ENCODE measurements at places on chromosomes 4 and X.
A peak's percentile ranks its signal among the peaks of the same experiment; 100 is the strongest.

DNA sequence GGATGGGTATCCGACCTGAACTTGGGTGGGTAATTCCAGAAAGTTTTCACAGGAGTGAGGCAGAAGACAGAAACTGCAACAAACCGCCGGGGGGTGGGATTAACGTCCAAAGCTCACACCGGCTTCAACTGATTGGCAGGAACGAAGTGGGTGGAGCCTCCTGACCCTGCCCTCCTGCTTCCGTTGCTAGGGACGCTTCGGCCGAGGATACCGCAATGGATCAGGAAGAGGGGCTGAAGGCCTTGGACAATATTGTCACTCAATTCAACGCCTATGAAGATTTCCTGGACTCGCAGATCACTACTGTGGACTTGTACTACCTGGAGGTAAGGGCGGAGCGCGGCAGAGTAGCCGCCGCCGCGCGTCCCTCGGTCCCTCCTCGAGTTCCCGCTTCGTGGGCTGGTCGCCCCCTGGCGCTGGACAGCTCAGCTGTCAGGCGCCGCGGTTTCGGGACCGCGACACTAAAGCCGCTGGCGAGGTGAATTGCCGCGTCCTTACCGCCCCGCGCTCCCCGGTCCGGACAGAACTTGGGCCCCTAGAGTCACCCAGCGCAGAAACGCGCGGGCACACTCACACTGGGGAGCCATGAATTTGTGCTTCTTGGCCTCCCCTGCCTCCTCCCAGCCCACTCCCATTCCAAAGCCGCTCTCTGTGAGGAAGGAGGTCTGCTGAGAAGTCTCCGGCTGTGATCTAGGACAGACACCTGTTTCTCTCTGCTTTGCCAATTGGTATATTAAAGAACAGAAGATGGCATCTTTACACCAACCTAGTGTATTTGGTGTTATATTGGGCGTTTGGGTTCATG, at the start of gene CFAP299:
CFAP299 (plus strand) TSS at position 177 of the 805 bp plus-strand sequence.
- DNase-seq: peak; percentile 46

GRCh38 chr4:24836661-24837242, 41.4 kb downstream of the SOD3 start:
- no peak for DNase-seq

DNA sequence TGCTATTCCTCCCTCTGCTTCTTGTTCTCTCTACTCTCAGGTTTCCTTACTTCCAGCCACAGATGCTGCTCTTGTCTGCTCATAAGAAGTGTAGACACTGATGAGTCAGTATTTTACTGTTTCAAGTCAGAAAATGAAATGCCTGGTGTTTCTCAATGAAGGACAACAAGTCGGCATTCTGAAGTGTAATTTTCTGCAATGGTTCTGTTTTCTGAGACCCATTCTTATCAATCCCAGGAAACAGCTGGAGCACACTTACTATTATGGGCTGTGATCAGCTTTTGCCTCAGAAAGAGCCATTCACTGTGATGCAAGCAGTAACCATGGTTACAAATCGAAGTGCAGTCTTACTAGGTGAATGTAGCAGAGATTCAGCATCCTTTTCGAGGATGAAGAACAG, 42.0 kb downstream of the SLC4A4 start:
- DNase-seq: no peak

GRCh38 chr4:82618103-82618720, 56.4 kb upstream of the TMEM150C start:
- DNase-seq: no peak

- no peak for DNase-seq
Measured at GRCh38 chr4:4422856-4423499, 36.1 kb downstream of the NSG1 start.

All from stimulated activated CD4-positive, alpha-beta T cell treated with anti-CD3 and anti-CD28 coated beads, Interleukin-12 subunit alpha, Interleukin-12 subunit beta, amount 100 ng/mL, for 48 hours (primary cell).